ENCODE measurements at places on chromosomes 7 and 10.

- DNase-seq: no peak
Observed at GRCh38 chr10:24370877-24371276, 161.9 kb downstream of the KIAA1217 start.

- no peak for DNase-seq
Observed at GRCh38 chr10:62069452-62070178, 168.1 kb downstream of the ARID5B start.

GRCh38 chr7:22811746-22812280 is 10.8 kb downstream of the TOMM7 start:
- no peak for DNase-seq

DNA sequence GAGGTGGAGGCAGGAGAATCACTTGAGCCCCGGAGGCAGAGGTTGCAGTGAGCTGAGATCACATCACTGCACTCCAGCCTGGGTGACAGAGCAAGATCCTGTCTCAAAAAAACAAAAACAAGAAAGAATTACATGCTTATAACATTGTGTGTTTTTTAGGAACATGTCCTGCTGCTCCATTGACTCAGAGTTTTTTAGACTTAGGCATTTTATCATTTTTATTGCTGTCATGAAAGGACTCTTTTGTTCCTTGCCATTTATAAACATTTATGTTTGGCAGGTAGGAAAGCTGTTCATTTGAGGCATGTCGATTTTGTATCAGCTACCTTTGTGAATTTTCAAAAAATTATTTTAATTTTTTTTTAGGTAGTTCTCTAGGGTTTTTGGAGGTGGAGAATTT is 20.3 kb downstream of the COL26A1 start:
- no peak for DNase-seq

DNA sequence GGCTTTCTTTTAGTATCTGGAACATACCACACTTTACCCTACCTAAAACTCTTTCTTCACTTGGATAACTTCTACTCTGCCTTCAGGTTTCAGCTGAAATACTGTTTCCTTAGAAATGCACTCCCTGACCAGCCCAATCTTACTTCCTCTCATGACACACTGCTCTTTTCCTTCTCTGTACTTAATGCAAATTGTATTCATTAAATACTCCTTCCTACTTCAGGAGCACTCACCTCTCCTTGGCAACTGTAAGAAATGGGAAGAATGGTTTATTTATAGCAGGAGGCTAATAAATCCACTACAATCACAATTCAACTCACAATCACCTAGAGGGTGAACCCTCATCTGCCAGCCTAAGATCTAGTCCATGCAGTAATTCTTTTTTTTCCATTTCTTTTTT is 15.2 kb downstream of the ZCWPW1 start:
- DNase-seq: no peak

DNA sequence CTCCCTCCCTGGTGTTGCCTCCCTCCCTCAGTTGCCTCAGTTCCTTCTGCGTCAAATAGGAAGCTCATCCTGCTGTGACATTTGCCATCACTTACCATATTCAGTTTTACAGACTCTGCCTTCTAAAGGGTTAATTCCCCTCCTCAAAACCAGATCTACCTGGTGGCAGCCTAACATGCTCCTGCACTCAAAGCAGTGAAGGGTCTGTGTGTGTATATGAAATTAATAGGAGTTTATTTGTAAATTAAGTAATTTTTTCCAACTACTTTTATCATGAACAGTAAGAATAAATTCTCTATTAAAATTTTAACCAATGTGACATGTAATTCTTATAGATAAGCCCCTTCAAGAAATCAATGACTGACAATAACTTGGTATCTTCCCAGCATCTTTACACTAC is 158.6 kb upstream of the INSYN2A start:
- DNase-seq: no peak

DNA sequence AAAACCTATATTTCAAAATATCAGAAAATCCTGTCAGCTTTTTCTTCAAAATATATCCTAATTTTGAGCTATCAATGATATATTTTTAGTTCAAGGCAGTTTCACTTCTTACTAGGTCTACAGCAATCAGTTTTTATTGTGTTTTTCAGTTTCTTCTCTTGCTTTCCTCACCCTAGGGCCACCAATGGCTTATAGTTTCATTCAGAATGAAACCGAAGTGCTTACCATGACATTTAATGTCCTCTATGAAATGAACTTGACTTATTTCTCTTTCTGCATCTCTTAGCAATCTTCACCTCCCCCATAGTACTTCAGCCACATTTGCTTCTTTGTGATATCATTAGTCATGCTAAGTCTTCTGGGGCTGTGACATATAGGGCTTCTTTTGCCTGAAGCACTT is 100.3 kb downstream of the ARL5B start:
- DNase-seq: no peak

GRCh38 chr10:1743141-1743540 is 5.8 kb upstream of the ADARB2 start:
- no peak for DNase-seq

DNA sequence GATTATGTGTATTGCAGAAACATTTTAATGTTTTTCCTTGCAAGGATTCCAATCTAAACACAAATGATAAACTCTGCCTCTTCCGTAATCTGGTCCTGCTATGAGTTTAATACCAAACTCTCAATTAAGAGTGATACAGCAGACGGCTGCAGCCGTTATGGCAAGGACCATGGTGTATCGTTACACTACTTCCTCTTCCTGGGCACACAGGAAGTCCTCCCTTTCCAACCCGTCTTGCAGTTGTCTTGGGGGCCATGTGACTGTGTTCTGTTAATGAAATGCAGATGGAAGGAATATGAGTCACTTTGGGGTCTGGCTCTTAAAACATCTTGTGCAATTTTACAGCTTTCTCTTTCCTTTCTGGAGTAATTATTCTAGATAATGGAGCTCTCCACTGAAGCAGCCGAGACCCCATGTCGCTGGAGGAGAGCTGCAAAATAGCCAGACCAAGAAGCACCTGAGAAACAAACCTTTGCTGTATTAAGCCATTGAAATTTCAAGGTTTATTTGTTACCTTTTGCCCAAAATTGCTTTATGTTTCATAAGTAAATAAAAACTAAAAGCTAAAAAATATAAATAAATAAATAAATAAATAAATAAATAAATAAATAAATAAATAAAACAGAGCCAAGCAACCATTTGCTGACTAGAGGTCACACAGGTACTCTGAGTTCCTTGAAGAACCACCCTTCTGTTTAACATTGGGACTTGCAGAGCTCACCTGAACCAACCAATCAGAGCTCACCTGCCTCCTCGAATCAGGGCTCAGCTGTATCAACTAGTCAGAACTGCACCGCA is 74.7 kb downstream of the FRMPD2 start:
- DNase-seq: no peak
